ENCODE measurements at places on chromosomes 7 and 10. TPM values are rescaled to one million over a fixed set of nuclear protein-coding genes. Genes with fewer than 3 reads are reported as not detected.

Gene DDC
- total RNA-seq, result 0.24 TPM

Gene SYPL1
- total RNA-seq, result 76.9 TPM

Gene MYH16
- 0.26 TPM for total RNA-seq

Gene TDRD1
- not detected for total RNA-seq

Gene COBL
- total RNA-seq, result 0.39 TPM

Gene ADCYAP1R1
- not detected for total RNA-seq

Gene VWDE
- 0.13 TPM for total RNA-seq

Gene H2AZ2
- 203 TPM for total RNA-seq

Gene METTL27
- total RNA-seq, result 8.1 TPM

Gene NYAP1
- 10.5 TPM for total RNA-seq

Gene GPR15LG
- total RNA-seq, result not detected

Gene GIMAP6
- 1.0 TPM for total RNA-seq

Gene HOXA9
- total RNA-seq, result 1.0 TPM

Gene PARP12
- 8.6 TPM for total RNA-seq

Gene SLC26A3
- not detected for total RNA-seq

Gene VTI1A
- total RNA-seq, result 24.4 TPM

Gene MTERF1
- total RNA-seq, result 5.6 TPM

Gene CADPS2
- 6.2 TPM for total RNA-seq

Gene STEAP4
- 0.08 TPM for total RNA-seq

Gene SPDYE11
- total RNA-seq, result not detected

Gene PLXDC2
- 11.2 TPM for total RNA-seq

Gene KIAA1549
- 1.9 TPM for total RNA-seq

Gene SPDYE6
- total RNA-seq, result not detected

Gene IQUB
- 0.13 TPM for total RNA-seq

Gene C10orf143
- 0.39 TPM for total RNA-seq

Gene ANKRD61
- 0.39 TPM for total RNA-seq

Gene ELMO1
- 2.3 TPM for total RNA-seq

Data from epithelial cell of alveolus of lung (primary cell).